Endothelial cell of umbilical vein (primary cell): ENCODE measurements at places on chromosomes 5 and 9. TPM values are rescaled to one million over a fixed set of nuclear protein-coding genes. Genes with fewer than 3 reads are reported as not detected.

Gene PCDHGA3
- total RNA-seq = 1.1 and 1.2 TPM in 2 replicates

Gene LCN15
- not detected in 2 replicates for total RNA-seq

Gene ZNF483
- total RNA-seq = 1.8 and 2.0 TPM in 2 replicates

Gene TAF1L
- not detected in 2 replicates for total RNA-seq

Gene SOHLH1
- not detected in 2 replicates for total RNA-seq

Gene EIF4E1B
- not detected in 2 replicates for total RNA-seq

Gene SAPCD2
- total RNA-seq = 24.3 and 27.8 TPM in 2 replicates

Gene ZNF474
- 0.16 TPM in 1 of 2 replicates, not detected in the other for total RNA-seq

Gene ORM2
- total RNA-seq = not detected in 2 replicates

Gene TUSC1
- total RNA-seq = 12.1 TPM in 2 replicates

Gene PCDHB5
- 0.27 and 0.28 TPM in 2 replicates for total RNA-seq

Gene HBEGF
- 33.2 and 35.3 TPM in 2 replicates for total RNA-seq

Gene C8G
- 1.4 and 1.9 TPM in 2 replicates for total RNA-seq

Gene ARSI
- total RNA-seq = 0.20 TPM in 1 of 2 replicates, not detected in the other

Gene CARD6
- 21.1 and 23.8 TPM in 2 replicates for total RNA-seq

Gene LTC4S
- total RNA-seq = 0.88 and 0.95 TPM in 2 replicates

Gene CD74
- total RNA-seq = 0.76 and 1.3 TPM in 2 replicates

Gene PCA3
- 0.32 and 2.5 TPM in 2 replicates for total RNA-seq

Gene HRCT1
- 1.2 and 5.2 TPM in 2 replicates for total RNA-seq

Gene SHC3
- 0.16 and 2.0 TPM in 2 replicates for total RNA-seq

Gene GABRB2
- total RNA-seq = not detected in 2 replicates

Gene SNCAIP
- total RNA-seq = 35.9 and 42.0 TPM in 2 replicates

Gene FGFR4
- 2.9 and 3.8 TPM in 2 replicates for total RNA-seq

Gene TMOD1
- total RNA-seq = 0.74 and 1.4 TPM in 2 replicates

Gene SLC25A25
- total RNA-seq = 20.1 and 20.2 TPM in 2 replicates

Gene SLC34A3
- not detected in 2 replicates for total RNA-seq

Gene SHISAL2B
- not detected in 2 replicates for total RNA-seq

Gene FOXD4L6
- total RNA-seq = 0.35 TPM in 1 of 2 replicates, not detected in the other

Gene TNFSF15
- 13.6 and 14.3 TPM in 2 replicates for total RNA-seq

Gene FIBCD1
- total RNA-seq = not detected in 2 replicates

Gene LAMC3
- total RNA-seq = 0.12 and 0.38 TPM in 2 replicates

Gene ROPN1L
- total RNA-seq = 0.55 and 0.60 TPM in 2 replicates

Gene DCAF10
- 20.0 and 21.5 TPM in 2 replicates for total RNA-seq
